Thoracic aorta (tissue), 2 donors: ENCODE measurements at places on chromosomes 2 and 18. TPM values are rescaled to one million over a fixed set of nuclear protein-coding genes. Genes with fewer than 3 reads are reported as not detected.

Gene ALLC
- 1.1 TPM for total RNA-seq

Gene RNU2-63P
- total RNA-seq, result not detected

Gene SH2D6
- not detected for total RNA-seq

Gene CCDC85A
- total RNA-seq, result 4.2 TPM

Gene SLC30A3
- 8.5 TPM for total RNA-seq

GRCh38 chr2:40421631-40422297, 30.1 kb downstream of the SLC8A1 start:
- no peak for DNase-seq

- no peak for DNase-seq
Measured at GRCh38 chr2:105854972-105855371, 110.3 kb downstream of the NCK2 start.

Gene REG1A
- 12.8 TPM for total RNA-seq

DNA sequence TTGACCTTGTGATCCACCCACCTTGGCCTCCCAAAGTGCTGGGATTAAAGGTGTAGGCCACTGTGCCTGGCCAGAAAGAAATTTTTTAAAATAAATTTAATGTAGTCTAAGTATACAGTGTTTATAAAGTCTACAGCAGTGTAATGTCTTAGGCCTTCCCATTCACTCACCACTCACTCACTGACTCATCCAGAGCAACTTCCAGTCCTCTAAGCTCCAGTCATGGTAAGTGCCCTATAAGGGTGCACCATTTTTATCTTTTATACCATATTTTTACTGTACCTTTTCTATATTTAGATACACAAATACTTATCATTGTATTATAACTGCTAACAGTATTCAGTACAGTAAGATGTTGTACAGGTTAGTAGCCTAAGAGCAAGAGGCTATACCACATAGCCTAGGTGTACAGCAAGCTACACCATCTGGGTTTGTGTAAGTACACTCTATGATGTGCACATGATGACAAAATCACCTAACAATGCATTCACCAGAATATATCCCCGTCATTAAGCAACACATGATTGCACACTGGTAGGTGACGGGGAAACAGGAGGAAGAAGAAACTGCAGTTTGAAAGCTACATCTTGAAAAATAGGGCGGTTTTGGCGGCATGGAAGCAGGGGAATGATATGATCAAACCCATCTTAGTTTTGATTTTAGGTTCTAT, 105.1 kb upstream of the ITGB6 start:
- DNase-seq, result no peak

Gene IL1B
- total RNA-seq, result 6.2 TPM

GRCh38 chr2:2456721-2457120, 125.6 kb upstream of the MYT1L start:
- no peak for DNase-seq

DNA sequence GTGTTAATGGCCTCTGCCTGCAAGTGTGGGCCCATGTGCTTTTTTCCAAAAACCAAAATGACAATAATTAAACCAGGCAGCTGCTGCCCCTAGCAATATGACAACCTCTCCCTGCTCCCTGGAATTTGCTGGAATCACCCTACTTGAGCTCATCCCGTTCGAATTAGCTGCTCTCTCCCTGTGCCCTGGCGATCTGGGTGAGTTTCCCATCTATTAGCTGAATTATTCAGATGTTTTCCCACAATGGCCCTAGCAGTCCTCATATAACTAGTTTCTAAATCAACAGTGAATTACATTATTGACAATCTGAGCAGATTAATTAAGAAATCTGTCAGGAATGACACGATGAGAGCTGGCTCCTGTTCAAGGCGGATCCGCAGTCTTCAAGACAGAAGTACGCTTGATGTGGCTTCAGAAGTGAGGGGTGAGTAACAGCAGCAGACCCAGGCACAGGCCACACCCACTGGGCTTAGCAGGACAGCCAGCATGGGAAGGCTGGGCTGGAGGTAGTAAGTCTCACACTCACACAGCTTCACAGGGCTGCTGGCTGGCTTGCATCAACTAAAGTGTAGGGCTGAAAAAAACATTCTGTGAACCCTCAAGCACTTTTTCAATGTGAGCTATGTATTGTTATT, 366.2 kb upstream of the ID2 start:
- DNase-seq, result no peak

Gene AMER3
- not detected for total RNA-seq
